T-helper 9 cell (primary cell): ENCODE measurements at places on chromosomes 7 and 10.

DNA sequence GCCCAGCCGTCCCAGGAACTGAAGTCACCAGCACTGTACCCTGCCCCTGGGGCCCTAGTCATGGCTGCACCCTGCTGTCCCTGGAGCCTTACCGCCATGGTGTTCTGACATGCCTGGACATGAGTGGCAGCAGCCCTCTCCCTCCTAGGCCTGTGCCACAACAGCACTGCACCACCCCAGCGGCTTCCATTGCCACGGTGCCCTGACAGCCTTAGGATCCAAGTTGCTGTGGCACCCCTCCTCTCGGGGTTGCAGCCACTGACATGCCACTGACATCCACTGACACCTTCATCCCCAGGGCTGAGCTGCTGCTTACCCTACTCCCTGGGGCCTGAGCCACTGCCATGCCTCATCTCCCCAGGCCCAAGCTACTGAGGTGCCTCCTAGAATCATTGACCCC lies 39.6 kb upstream of the SHH start:
- no peak for DNase-seq

DNA sequence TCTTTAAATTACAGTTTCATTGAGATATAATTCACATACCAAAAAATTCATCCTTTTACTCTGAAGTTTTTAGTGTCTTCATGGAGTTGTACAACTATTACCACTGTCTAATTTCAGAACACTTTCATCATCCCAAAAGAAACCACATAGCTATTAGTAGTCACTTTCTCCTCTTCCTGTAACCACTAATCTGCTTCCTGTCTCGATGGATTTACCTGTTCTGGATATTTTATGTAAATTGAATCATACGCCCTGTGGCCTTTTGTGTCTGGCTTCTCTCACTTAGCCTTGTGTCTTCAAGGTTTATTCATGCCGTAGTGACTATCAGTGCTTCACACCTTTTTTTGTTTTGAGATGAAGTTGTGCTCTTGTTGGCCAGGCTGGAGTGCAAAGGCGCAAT lies 135.5 kb downstream of the DOCK1 start:
- DNase-seq = no peak

DNA sequence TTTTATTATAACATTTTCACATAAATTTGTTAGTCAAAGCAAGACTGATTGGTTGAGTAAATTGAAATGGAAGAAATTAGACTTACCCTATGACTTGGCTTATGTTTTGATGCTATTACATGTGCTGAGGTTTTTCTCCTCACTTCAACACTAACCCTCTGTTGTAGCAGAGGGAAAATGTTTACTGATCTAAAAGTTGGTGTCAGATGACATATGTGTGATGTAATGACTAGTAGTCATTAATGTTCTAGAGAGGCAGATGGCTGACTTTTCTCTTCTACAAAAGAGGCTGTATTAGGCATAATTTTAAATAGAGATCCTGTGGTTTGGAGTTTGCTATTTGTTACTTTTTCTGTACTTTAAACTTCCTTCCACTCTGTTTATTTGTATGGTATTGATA lies 266.0 kb downstream of the BBS9 start:
- DNase-seq = no peak

- no peak for DNase-seq
Measured at GRCh38 chr10:100158044-100158805, 27.6 kb downstream of the ERLIN1 start.

DNA sequence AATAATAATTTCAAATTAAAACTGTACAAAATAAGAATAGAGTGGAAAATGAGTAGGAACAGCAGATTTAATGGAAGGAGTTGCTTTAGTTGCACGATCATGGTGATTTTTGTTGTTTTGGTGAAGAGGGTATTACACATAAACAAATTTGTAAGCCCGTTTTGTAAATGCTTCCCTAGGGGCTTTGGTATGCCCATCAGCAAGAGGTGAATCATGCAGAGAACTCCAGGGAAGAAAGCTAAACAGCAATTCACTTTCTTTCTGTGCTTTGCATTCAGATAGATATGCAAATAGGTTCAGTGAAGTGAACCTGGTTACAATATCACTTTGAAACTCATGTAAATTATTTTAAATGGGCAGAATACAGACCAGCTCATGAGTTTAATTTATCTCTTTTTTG lies 422.2 kb upstream of the MTPN start:
- DNase-seq = no peak

GRCh38 chr10:103231047-103231551 lies 14.6 kb upstream of the RPEL1 start:
- no peak for DNase-seq

DNA sequence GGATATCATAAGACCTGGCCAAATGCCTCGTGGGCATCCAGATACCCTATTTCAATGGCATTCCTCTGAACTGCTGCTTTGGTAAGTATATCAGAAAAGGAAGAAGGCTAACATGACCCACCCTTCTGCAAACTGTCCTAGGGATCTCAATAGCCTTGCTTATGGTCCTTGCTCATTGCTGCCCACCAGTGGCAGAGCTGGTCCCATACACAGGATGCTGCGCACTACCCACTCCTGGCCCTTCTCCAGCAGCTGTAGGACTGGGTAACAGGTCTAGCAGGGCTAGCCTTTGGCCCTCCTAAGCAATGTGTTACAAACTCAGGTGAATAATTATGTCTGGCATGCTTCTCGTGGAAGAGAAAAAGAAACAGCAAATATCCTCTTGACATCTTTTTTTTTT lies 72.5 kb downstream of the C10orf90 start:
- DNase-seq = no peak

DNA sequence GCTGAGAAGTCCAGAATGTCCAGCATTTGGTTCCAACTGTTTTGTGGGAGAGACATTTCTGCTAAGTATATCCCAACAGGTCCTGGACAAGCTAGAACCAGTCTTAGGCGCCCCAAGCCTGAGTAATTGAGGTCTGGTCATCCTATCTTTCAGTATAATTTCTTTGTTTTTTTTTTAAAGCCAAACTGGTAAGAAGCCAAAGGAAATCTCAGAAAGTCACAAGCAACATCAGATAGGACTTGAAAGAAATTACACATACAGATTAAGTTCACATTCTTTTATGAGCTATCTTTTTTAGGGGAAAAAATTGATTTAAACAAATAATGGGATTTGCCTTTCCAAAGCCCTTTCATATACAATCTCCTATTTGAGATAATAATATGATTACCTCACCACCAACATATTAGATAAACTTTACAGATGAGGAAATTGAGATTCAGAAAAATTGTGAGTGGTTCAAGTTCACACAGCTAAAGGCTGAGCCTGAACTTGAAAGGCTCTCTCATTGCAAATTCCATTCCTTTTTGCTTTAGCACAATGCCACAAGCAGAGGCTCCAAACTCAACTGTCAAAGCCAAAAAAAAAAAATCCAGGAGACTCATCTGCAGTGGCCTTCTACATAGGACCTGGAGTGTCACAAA lies 15.0 kb downstream of the PDLIM1 start:
- no peak for DNase-seq

DNA sequence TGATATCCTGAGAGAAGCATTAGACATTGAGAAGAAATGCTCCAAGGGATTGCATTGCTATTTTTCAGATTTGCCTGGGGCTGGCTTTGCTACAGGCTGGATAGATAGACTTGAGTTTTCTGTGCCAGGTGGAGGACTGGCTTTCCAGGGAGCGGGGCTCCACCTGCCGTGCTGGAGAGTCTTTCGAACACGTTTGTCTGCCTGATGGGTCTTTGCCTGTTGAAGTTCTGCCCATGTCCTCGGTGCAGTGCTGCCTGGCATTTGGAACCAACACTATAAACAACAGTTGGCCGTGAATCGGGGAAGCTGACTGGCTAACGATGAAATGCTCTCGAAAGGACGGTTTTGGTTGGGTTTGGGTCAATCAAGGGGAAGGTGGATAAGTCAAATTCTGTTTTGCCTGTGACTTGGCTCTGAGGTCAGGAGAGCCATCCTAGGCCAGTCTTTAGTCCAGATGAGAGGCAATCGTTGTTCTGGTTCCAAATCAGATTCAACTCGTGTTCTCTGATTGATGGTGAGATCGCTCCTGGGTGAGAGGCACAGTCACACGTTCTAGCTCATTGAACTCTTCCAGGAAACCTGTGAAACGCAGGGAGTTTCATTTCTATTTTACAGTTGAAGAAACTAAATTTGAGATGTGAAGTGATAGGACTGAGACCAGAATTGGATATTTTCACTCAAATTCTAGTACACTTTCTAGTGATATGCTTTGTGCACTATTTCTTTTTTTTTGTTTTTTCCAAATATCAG lies 599.0 kb downstream of the TYW1 start:
- no peak for DNase-seq
